ENCODE measurements at places on chromosomes 11 and 22.
A peak's percentile ranks its signal among the peaks of the same experiment; 100 is the strongest.

DNA sequence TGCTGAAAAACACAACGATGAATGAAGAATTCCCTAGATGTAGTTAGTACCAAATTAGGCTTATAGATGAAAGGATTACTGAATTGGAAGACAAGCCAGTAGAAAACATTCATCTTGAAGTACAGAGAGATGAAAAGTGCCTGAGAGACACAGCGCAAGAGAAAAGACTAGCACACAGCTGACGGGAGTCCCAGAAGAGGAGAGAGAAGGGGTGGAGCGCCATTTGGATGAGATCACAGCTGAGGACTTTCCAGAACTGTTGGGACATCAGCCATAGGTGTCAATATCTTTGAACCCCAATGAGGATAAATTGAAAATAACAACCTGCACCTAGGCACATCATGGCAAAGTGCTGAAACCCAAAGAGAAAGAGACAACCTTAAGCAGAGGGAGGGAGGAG is 25.2 kb downstream of the ALG12 start:
- no peak for DNase-seq

- DNase-seq, result no peak
Measured at GRCh38 chr22:39024519-39025308, 3.8 kb downstream of the APOBEC3D start.

DNA sequence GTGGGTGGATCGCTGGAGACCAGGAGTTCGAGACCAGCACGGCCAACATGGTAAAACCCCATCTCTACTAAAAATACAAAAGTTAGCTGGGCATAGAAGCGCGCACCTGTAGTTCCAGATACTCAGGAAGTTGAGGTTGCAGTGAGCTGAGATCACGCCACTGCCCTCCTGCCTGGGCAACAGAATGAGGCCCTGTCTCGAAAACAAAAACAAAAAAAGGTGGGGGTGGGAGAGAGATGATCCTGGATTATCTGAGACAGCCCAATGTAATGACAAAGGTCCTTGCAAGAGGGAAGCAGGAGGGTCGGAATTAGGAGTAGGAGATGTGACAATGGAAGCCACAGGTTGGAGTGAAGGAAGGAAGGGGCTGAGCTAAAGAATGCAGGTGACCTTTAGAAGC is 87.6 kb upstream of the APOA1 start:
- no peak for DNase-seq

GRCh38 chr11:112555491-112556364 is 295.1 kb upstream of the PLET1 start:
- peak; percentile 52 for DNase-seq

DNA sequence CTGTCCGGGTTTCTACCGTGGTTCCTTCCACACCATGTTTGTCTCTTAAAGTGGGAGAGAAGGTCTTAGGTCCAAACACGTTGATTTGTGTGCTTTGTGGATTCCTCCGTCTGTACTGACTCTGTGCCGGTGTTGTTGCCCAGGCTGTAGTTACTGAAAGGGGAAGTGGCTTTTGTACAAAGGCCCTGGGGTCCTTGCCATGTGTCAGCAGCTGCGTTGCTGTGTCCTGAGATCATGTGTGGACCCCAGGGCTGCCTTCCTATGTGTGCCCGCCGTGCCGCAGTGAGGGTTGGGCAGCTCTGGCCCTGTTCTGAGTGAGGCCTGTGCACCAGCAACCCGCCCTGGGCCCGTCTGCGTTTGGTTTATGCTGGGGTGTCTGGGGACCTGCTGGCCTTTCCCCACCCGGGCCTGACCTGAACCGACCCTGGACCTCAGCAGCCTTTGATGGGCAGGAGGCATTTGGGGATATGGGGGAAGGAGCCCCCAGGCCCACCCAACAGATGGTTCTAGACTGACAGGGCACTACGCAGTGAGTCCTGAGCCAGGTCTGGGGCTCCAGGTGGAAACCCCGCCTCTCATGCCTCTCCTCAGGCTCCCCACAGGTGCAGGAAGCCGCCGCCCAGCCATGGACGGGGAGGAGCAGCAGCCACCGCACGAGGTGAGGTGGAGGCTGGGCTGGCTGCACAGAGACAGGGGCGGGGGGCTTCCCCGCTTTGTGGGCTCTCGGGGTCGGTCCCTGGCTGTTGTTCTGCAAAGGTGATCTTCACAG is 6.9 kb downstream of the TRABD start:
- DNase-seq, result no peak

GRCh38 chr11:1121813-1122663 is 35.7 kb upstream of the MUC5AC start:
- DNase-seq, result no peak

GRCh38 chr11:83282084-83282716 is 4.0 kb downstream of the CCDC90B start:
- DNase-seq, result no peak

DNA sequence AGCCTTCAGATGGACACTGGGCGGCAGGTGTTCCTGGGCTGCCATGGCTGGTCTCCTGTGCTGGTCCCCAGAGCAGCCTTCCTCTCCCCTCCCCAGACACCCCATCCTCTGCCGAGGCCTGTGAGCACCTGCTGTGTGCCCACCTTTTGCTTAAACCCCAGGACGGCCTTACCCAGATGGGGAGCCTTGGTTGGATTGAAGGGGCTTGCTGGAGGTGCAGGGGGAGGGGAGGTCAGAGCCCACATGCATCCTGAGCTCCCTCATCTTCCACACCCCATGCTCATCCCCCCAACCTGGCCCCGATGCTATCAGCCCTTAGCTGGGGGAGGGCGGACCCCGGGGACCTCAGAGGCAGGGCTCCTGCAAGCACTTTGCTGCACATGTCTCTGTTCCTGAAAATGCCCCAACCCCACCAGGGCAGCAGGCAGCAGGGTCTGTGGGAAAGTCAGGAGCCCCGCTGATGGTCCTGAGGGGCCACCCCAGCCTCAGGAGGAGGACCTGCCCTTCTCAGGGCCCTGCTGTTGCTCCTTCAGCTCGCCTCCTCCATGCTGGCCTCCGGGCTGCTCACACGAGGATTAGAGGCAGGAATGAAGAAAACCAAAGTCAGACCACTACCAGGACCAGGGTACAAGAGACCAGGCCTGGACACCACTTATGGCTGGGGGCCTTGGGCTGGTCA is 41.6 kb upstream of the CCDC188 start:
- no peak for DNase-seq

DNA sequence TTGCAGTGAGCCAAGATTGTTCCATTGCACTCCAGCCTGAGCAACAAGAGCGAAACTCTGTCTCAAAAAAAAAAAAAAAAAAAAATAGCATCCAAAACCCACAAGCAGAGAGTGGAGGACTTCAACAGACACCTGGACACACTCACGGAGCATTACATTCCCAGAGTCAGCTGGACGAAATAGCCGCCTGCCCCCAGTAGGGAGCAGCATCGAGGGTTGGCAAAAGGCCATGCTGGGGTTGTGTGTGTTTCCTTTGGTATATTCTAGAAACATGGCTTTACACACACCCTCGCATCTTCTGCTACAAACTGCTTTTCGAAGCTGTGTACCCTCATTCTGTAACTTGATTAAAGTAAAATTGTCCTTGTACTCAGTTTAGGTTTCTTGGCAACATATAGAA is 5.3 kb downstream of the ADA2 start:
- peak; percentile 19 for DNase-seq

- no peak for DNase-seq
Measured at GRCh38 chr22:20957683-20958431, 9.2 kb upstream of the AIFM3 start.

DNA sequence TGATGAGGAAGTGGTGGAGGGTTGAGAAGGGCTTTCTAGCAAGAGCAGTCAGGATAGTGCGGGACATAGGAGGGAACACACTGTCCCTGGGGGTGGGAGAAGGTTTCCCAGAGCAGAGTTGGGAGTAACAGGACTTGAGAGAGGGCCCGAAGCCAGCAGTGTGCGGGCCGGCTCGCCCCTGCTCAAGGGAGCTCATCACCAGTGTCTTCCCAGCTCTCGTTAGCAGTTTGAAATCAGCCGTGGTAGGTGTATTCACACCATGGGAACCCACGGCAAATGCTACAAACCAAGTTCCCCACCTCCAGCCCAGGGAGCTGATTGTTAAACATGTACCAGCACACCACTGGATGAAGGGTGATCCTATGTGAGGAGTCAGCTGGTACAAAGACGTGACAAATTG is 66.2 kb upstream of the EIF3D start:
- no peak for DNase-seq

- no peak for DNase-seq
Measured at GRCh38 chr11:64742087-64742888, 1.7 kb downstream of the RASGRP2 start.

GRCh38 chr11:110465231-110465630 is 35.5 kb downstream of the FDX1 start:
- DNase-seq, result no peak

DNA sequence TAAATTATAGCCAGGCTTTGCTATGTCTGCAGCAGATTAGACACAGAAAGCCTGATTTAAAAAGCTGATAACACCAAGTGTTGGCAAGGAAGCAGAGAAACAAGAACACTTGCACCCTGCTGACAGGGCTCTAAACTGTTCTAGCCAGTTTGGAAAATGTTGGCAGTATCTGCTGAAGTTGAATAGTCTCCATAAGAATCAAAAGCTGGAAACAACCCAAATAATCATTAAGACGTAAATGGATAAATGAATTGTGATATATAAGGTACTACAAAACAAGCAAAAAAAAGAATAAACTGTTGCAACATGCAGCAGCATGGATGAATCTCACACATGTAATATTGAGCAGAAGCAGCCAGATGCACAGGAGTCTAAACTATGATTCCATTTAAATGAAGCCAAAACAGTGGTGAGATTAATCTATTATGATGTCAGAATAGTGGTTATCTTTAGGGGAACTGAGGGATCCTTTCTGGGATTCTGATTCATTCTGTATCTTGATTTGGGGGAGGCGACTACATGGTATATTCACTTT is 40.4 kb upstream of the ADORA2A start:
- no peak for DNase-seq

DNA sequence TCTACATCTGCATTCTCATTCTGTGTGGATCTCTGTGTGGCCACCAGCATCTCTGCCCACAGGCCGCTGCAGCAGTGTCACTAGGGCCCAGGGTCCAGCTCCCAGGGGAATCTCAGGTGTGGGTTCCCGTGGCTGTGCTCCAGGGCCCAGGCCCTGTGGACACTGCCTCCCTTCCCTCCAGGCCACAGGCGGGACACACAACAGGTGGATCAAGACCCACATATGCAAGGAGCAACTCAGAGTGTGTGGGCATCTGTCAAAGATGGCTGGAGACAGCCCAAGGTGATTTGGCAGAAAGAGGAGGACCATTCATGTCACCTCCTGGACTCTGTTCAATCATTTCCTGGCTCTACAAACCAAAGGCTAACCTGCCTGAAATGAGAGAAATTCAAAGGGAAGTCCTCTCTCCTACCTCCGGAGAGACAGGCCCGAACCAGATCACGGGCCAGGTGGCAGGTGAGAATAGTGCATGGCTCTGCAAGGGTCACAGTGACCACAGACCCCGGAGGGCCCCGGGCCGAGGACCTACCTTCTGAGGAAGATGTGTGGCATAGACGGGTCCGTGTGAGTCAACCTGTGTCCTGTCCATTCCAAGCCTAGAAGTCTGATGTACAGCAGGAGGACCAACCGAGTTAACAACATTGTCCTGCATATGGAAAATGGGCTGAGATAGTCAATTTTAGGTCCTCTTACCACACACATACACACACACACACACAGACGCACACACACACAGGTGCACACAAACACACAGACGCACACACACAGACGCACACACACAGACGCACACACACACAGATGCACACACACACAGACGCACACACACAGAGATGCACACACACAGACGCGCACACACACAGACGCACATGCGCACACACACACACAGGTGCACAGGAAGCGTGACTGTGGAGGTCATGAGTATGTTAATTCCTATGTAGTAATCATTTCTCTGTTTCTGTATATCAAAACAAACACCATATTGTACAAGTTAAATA is 1068.5 kb downstream of the BRD1 start:
- no peak for DNase-seq

DNA sequence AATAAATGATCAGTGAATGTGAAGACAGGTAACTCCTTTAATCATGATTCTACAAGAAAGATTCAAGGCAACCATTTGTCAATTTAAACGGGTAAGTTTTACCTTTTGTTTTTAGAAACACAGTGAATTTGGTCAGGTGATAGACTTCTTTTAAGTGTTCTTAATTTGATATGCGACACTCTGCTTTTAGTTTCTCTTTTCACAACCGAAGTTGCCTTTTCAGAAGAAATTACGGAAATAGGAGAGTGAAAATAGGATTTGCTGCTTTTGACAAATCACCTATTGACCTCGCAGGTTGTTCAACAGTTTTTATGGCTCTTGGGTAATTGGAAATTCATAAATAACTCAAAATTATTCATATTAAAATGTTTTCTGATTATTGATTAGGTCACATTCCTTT is 142.1 kb downstream of the CNTN5 start:
- no peak for DNase-seq

DNA sequence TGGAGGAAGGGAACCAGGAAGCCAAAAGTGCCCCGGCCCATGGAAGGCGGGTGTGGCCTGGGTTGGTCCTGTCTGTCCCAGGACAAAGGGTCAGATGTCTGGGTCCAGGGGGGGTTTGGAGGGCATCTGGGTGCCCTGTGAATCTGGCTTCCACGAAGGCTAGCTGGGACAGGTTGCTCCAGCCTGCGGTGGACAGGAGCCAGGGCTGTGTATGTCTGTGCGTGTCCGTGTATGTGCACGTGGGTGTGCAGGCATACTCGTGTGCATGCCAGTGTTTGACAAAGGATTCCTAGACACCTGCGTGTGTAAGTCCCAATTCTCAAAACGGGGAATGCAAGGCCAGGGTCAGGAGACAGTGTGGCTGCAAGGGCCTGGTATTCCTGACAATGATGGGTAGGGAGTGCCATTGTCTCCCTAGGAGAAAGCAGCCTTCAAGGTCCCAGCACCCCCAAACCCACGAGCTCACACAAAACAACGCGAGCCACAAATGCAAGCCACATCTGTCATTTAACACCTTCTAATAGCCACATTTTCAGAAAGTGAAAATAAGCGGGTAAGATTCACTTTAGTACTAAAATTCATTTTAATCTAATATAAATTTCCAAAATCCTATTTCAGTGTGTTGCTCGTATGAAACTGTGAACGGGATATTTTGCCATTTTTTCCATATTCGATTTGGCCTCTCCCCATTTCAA is 78.4 kb upstream of the WNT7B start:
- DNase-seq, result no peak

DNA sequence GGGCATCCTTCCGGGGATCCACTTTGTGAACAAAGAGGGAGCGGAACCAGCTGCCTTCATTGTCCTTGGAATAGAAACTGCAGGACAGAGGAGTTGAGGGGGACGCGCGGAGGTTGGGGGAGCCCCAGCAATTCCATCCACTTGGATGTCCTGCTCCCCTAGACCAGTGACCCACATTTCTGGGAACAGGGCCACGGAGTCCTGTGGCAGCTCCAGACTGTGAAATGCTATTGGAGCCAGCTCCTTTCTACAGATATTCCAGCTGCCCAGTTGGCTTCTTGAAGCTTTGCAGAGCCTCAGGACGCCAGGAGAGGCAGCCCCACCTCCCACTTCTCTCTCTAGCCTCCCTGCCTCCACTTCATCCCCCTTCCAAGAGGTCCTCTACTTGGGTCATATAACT is 10.5 kb downstream of the NIPSNAP1 start:
- no peak for DNase-seq

- DNase-seq, result no peak
Measured at GRCh38 chr22:24466716-24467328, 28.3 kb upstream of the UPB1 start.

- no peak for DNase-seq
Measured at GRCh38 chr22:19336133-19337075, 44.9 kb upstream of the CLTCL1 start.

GRCh38 chr11:17892409-17892808 is 120.4 kb downstream of the SERGEF start:
- no peak for DNase-seq
